ENCODE measurements at places on chromosomes 11 and 22.

DNA sequence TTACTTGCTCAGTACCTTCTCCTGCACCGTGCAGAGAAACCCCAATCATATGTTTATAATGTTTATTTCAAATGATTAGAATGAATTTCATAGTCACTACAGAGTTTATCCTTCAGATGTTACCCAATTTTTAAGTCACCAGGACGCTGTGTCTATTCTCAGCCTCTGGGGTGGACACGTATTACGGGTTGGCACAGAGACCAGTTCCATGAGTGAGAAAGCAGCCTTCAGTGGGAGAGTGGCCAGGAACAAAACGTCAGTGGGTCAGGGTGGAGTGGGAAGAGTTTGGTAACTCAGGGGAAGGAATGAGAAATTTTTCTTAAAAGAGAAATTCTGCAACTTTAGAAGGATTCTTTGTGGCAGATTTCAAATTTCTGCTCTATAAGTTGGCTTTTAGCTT is 77.1 kb upstream of the MTMR2 start:
- H3K4me1 ChIP-seq: peaks cover 10% of the 10 kb centered on the region
- no peak overlapping the region for H3K4me3 ChIP-seq
- H3K36me3 ChIP-seq: no peaks in the 10 kb centered on the region
- no peak for DNase-seq
- H3K27ac ChIP-seq: no peak overlapping the region

DNA sequence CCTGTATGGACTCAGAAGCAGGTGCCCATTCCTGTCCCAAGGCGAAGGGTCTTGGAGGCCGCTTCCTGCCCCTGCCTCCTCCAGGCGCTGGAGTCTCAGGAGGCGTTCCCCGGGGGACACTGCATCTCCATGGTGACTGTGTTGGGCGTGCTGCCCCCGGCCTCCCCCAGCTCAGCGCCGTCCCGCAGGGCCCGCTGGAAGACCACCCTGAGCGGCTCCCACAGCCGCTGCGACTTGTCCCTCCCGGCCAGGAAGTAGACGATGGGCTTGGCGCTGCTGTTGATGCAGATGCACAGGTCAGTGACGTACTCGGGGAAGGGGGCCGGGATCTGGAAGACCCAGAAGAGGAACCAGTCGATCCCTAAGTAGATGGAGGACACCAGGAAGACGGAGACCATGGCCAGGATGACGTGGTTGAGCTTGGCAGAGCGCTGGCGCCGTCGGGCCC is 7.8 kb downstream of the MRGPRF start:
- no peaks in the 10 kb centered on the region for H3K36me3 ChIP-seq
- H3K27ac ChIP-seq: no peak overlapping the region
- no peak overlapping the region for H3K4me3 ChIP-seq
- H3K4me1 ChIP-seq: no peaks in the 10 kb centered on the region
- no peaks in the 10 kb centered on the region for H3K27me3 ChIP-seq
- no peak for DNase-seq

GRCh38 chr11:13140028-13140870 is 131.1 kb downstream of the RASSF10 start:
- no peak overlapping the region for H3K4me3 ChIP-seq
- H3K27ac ChIP-seq: no peak overlapping the region
- no peaks in the 10 kb centered on the region for H3K36me3 ChIP-seq
- DNase-seq: no peak

GRCh38 chr11:29844701-29845379 is 172.0 kb downstream of the KCNA4 start:
- no peaks in the 10 kb centered on the region for H3K27me3 ChIP-seq
- H3K36me3 ChIP-seq: no peaks in the 10 kb centered on the region
- peak; percentile 47 for DNase-seq
- no peak overlapping the region for H3K4me3 ChIP-seq
- H3K27ac ChIP-seq: no peak overlapping the region

DNA sequence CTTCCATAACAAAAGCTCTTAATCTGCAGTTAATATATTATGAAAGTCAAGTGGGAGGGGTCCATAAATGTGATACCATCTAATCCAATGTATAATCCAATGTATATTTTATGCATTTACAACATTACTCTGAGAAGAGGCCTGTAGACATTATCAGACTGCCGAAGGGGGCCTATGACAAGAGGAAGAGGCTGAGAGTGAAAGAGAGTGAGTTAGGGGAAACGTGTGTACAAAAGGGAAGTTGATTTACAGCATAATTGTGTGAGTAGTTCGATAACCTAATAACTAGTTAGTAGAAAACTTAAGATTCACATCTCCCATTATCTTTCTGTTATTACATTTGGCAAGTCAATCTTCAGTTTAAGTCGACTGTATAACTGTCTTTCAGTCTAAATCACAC is 86.6 kb downstream of the DDX10 start:
- no peak for DNase-seq
- H3K4me3 ChIP-seq: no peak overlapping the region
- no peak overlapping the region for H3K27ac ChIP-seq
- no peaks in the 10 kb centered on the region for H3K4me1 ChIP-seq

- H3K27ac ChIP-seq: no peak overlapping the region
- no peaks in the 10 kb centered on the region for H3K4me1 ChIP-seq
- H3K4me3 ChIP-seq: no peak overlapping the region
- DNase-seq: no peak
- H3K36me3 ChIP-seq: no peaks in the 10 kb centered on the region
- H3K27me3 ChIP-seq: no peaks in the 10 kb centered on the region
These were observed 8.2 kb downstream of the MOV10L1 start for GRCh38 chr22:50098052-50098451.

GRCh38 chr11:43905813-43906241 is 25.2 kb downstream of the ALKBH3 start:
- H3K27ac ChIP-seq: no peak overlapping the region
- no peaks in the 10 kb centered on the region for H3K36me3 ChIP-seq
- no peaks in the 10 kb centered on the region for H3K4me1 ChIP-seq
- no peak overlapping the region for H3K4me3 ChIP-seq

DNA sequence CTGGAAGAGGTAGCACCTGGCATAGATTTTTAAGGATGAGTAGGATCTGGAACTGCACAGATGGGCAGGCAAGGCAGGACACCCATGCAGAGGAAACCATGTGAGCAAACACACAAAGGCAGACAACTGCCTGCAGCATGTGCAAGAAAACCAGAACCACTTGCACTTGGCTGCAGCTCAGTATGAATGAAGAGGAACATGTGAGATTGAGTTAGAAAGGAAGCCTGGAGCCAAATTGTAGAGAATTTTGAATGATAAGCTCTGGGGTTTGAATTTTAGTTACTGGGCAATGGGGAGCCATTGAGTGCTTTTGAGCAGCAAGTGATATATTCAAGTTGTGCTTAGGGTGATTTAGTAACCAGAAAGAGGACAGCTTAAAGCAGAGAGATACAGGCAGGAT is 583.4 kb downstream of the SOX6 start:
- no peaks in the 10 kb centered on the region for H3K36me3 ChIP-seq
- no peaks in the 10 kb centered on the region for H3K4me1 ChIP-seq

- DNase-seq: no peak
- peaks cover 10% of the 10 kb centered on the region for H3K4me1 ChIP-seq
- H3K4me3 ChIP-seq: no peak overlapping the region
- no peak overlapping the region for H3K27ac ChIP-seq
- no peaks in the 10 kb centered on the region for H3K36me3 ChIP-seq
- H3K27me3 ChIP-seq: no peaks in the 10 kb centered on the region
These were observed 189.5 kb downstream of the TBC1D22A start for GRCh38 chr22:46951973-46952372.

DNA sequence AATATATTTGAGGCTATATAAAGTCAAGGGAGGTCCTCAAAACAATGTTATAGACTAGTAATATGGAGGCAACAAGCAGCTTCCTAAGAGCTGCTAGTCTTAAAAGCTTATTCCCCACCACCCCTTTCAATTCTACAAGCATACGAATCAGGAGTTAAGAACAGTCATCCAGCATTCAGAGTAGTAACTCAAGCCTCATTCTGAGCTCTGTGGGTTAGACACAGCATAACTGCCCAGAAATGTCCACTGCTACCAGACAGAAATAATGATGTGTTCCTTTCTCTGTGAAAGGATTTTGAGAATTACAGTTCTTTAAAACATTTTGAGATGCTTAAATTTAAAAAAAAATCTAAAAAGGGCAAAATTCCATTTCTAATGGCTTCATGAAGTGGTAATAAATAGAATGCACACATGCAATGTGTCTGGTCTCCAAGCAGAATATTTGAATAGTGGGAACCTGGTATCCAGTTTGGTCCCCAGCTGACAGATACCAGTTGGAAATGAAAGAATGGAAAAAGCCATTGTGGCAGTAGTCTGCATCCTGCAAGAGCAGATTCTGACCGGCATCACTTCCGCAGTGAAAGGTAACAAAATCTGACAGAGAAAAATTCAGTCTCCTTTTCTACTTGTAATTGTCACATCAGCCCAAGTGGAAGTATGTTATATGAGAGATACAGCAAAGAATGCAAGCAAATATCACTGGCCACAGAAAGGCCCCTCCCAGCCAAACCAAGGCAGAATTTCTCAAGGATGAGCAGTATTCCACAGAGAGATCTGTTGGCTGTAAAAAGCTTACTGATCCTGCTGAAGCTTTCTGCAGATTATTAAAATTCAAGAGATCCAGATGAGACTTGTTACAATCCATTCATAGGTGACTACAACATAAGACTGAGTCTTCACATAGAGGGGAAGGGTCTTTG is 310.8 kb upstream of the PITPNB start:
- no peaks in the 10 kb centered on the region for H3K27me3 ChIP-seq
- H3K27ac ChIP-seq: no peak overlapping the region
- H3K4me3 ChIP-seq: no peak overlapping the region
- peaks cover 16% of the 10 kb centered on the region for H3K4me1 ChIP-seq
- no peak for DNase-seq

DNA sequence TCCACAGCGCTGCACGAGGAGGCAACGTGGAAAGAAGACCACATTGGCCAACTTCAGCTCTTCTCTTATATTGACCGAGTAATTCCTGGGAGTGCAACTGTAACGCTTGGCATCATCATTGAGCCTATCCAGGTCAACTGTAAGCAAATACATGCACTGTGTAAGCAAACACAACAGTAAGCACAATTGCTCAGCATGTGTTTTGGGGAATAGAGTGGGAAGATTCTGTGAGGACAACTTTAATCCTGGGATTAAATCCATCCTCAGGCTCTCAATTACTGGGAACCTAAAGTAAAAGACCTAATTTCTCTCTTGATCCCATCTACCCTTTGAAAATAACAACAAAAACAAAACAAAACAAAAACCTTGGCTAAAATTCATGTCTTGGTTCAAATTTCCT is 109.5 kb upstream of the DDI1 start:
- no peak for DNase-seq
- no peaks in the 10 kb centered on the region for H3K4me1 ChIP-seq
- no peak overlapping the region for H3K27ac ChIP-seq
- no peak overlapping the region for H3K4me3 ChIP-seq
- H3K36me3 ChIP-seq: no peaks in the 10 kb centered on the region
- H3K27me3 ChIP-seq: no peaks in the 10 kb centered on the region

DNA sequence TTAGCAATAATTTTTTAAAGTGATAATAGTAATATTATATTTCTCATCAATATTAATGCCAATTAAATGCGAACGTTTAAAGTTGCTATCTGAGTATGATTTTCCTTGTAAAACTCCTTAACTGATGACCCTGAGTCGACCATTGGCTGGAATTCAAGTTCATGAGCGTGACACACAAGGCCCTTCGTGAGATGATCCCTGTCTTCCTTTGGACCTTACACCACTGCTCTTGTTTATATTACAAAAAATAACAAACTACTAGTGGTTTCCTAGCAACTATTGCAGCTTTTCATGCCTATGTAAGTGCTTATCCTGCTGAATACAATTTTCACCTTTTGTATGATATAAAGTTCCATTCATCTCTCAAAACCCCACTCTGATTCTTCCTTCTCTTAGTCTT is 752.9 kb downstream of the CNTN5 start:
- H3K27me3 ChIP-seq: no peaks in the 10 kb centered on the region
- H3K4me1 ChIP-seq: no peaks in the 10 kb centered on the region
- no peak overlapping the region for H3K27ac ChIP-seq
- no peak overlapping the region for H3K4me3 ChIP-seq

DNA sequence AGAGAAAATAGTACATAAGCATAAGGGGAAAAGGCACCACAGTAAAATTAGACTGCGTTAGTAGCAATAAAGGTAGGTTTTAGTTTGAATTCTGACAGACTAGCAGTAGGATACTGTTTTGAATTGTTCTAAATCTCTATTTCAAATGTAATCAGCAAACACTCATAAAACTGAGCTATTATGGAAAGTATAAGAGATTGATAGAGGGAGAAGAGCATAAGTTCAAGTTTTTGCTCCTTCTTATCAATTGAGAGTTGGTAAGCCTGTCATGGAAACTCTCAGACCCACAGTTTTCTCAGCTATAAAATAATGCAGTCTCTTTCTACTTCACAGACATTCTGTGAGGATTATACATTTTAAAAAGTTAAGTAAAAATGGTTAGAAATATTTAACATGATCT is 840.2 kb upstream of the CNTN5 start:
- no peak overlapping the region for H3K27ac ChIP-seq
- H3K27me3 ChIP-seq: no peaks in the 10 kb centered on the region
- H3K4me1 ChIP-seq: no peaks in the 10 kb centered on the region
- H3K4me3 ChIP-seq: no peak overlapping the region
- H3K36me3 ChIP-seq: no peaks in the 10 kb centered on the region

DNA sequence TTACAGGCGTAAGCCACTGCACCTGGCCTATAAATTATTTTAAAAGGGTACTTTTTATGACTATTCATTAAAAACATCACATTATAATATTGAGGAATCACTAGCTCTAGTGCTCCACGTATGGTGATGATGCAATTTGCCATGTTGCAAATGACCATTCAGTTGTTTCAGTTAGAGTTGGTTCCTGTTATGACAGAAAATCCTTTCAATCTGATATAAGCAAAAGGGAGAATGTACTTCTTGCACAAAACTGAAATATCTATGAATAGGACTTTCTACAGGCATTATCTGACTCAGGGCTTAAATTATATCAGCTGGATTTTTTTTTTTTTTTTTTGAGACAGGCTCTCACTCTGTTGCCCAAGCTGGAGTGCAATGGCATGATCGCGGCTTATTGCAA is 45.6 kb upstream of the RRM1 start:
- no peaks in the 10 kb centered on the region for H3K4me1 ChIP-seq
- H3K27me3 ChIP-seq: no peaks in the 10 kb centered on the region
- no peak overlapping the region for H3K4me3 ChIP-seq
- DNase-seq: no peak
- no peaks in the 10 kb centered on the region for H3K36me3 ChIP-seq
- H3K27ac ChIP-seq: no peak overlapping the region

GRCh38 chr11:73321604-73322381 is 13.7 kb downstream of the ARHGEF17 start:
- H3K27ac ChIP-seq: no peak overlapping the region
- peaks cover 33% of the 10 kb centered on the region for H3K4me1 ChIP-seq
- no peaks in the 10 kb centered on the region for H3K36me3 ChIP-seq
- H3K4me3 ChIP-seq: no peak overlapping the region
- no peaks in the 10 kb centered on the region for H3K27me3 ChIP-seq

GRCh38 chr11:61357233-61357893 is 4.3 kb downstream of the CYB561A3 start:
- no peak overlapping the region for H3K4me3 ChIP-seq
- H3K27me3 ChIP-seq: no peaks in the 10 kb centered on the region
- H3K36me3 ChIP-seq: no peaks in the 10 kb centered on the region
- no peak for DNase-seq

- no peaks in the 10 kb centered on the region for H3K36me3 ChIP-seq
- H3K4me1 ChIP-seq: no peaks in the 10 kb centered on the region
- no peak overlapping the region for H3K4me3 ChIP-seq
- H3K27ac ChIP-seq: no peak overlapping the region
These were observed 50.6 kb upstream of the FTH1 start for GRCh38 chr11:62017878-62018655.

GRCh38 chr22:33697640-33698039 is 222.6 kb downstream of the LARGE1 start:
- no peak overlapping the region for H3K27ac ChIP-seq
- H3K4me3 ChIP-seq: no peak overlapping the region
- H3K27me3 ChIP-seq: no peaks in the 10 kb centered on the region
- H3K4me1 ChIP-seq: no peaks in the 10 kb centered on the region
- 0 out of 2 replicates have a peak, but pooled peaks cover 7% of the 10 kb centered on the region for H3K36me3 ChIP-seq

GRCh38 chr11:63713766-63714165 is 32.5 kb downstream of the RTN3 start:
- no peak for DNase-seq
- no peaks in the 10 kb centered on the region for H3K4me1 ChIP-seq
- no peak overlapping the region for H3K4me3 ChIP-seq

Measured in GM23338 (cell line).